ENCODE measurements at places on chromosomes 3 and 15. TPM values are rescaled to one million over a fixed set of nuclear protein-coding genes. Genes with fewer than 3 reads are reported as not detected.

ZPLD1 gene
- 0.18 TPM for total RNA-seq

SENP8 gene
- 4.6 TPM for total RNA-seq

MRPL46 gene
- 34.5 TPM for total RNA-seq

DNA sequence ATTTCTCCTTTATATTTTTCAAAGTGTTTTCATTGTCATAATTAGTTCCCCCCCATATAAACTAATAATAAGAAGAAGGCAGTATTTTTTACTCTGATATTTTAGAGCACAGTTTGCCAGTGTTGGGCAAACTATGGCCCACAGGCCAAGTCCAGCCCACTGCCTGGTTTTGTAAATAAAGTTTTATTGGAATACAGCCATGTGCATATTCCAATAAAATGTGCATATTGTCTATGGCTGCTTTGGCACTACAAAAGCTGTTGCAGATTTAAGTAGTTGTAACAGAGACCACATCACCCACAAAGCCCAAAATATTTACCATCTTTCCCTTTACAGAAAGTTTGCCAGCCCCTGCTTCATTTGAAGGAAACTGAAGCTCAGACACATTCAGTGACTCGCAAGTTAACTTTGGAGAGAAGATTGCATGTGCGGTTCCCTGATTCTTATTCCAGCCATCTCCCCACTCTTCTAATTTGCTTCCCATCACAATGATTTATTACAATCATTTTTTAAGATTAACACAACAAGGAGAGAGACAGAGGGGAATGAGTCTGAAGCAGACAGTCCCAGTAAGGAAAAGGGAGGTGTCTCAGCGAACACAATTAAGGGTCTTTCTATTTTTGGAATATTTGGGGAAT, 48.9 kb downstream of the RFTN1 start:
- no peak for DNase-seq

- peak; percentile 74 for DNase-seq
Measured at GRCh38 chr15:70259028-70259424, 161.3 kb upstream of the TLE3 start.

DNA sequence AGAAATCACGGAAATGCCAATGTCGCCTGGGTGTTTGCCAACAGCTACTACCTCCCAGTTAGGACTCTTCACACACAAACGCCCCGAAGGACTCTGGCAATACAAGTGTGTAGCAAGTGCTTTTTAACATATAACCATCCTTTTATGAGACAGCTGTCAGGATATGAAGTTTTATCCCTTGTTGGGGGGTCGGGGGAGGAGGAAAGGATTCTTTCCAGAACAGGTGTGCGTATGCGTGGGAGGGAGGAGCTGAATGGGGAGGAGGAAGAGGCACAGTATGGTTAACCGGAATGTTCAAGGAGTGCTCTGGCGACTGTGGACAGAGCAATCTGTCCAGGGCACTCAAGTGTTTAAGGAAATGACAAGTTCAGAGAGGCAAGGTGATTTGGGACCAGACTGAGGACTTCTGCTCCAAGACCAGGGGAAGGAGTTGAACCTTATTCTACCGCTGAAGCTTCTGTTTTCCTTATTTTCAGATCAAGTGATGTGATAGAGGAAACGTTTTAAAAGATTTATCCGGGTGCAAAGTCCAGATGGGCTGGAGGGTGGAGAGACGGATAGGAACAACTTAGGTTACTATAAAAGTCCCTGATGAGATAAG, 1.3 kb downstream of the TSPAN3 start:
- DNase-seq: peak; percentile 32

- DNase-seq: peak; percentile 22
Measured at GRCh38 chr3:136262559-136262958, 12.4 kb downstream of the PCCB start.

- peak; percentile 50 for DNase-seq
Measured at GRCh38 chr3:54349231-54349652, 226.9 kb downstream of the CACNA2D3 start.

DNA sequence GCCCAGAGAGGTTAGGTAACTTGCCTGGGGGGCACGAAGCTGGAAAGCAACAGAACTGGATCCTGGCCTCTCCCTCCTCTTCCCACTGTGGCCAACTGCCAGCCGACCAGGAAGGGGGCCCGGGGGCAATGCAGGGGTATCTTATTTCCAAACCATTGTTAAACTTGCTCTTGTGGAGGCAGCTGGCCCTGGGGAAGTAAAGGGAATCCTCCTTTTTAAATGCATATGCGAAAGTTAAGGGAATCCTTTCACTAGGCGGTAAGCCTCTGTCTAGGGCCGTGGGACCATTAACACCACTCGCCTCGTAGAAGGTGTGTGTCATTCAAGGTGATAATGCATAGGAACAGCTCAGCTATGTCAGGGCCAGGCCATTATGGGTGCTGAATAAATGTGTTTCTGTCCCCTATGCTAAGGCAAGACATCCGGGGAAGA, 68.6 kb downstream of the ST6GAL1 start:
- DNase-seq: no peak

DNA sequence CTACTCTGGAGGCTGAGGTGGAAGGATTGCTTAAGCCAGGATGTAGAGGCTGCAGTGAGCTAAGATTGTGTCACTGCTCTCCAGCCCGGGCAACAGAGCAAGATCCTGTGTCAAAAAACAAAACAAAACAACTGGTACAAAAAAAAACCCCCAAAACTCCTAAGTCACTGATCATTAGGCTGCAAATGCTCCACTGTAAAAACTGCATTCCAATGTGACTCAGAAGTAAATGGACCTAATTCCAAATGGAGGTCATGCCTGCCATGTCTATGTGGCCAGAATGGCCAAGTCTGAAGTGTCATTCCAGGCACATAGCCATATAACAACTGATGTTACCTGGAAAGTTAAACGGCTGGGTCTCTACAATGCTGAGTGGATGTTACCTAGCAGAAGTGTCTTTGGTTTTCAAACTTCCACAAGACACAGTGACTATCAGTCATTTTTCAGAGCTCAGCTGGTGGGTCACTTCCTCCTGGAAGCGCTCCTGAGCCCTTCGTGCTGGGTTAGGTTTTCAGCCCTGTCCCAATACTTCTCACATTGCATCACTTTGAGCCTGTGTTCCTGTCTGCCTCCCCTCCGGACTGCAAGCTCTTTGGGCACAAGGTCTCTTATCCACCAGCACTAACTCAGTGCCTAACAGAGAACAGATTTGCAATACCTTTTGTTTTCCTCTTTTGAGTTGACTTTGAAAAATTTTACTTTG, 10.6 kb downstream of the FSTL1 start:
- DNase-seq: peak; percentile 50

DNA sequence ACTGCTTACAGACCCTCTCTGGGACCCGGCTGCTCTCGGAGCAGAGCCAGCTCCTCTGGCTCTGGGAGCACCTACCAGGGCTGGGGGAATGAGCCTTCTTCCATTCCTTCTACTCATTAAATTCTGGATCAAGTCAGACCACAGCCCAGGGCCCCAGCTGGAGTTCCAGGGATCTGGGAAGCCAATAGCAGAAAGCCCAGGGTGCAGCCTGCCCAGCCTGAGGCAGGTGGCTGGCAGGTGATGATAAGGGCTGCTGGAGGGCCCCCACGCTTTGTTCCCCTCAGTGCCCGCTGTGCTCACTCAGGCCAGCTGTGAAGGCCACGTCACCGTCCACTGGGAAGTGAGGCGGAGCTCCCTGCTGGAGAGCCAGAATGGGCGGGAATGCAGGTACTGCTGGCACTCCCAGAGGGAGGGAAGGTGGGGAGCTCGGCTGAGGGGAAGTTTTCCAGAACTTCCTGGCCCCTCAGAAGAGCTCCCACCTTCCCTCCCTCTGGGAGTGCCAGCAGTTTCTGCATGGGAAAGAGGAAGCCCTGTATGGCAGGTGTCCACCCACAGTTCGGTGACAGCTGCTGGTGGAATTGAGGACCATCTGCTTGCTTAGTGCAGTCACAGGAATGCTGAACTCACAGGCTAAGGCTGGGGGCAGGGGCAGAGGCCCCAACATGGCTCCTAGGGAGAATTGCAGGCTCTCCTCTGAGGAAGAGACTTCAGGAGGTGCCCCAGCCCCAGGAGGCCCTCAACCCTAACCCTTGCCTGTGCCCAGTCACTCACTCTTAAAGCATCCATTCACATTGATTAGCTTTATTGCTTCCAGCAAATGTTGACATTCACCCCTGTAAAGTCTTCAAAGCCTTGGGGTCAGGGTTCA, 12.6 kb upstream of the RTP3 start:
- peak; percentile 38 for DNase-seq

GRCh38 chr3:15007681-15008141, 57.4 kb downstream of the MRPS25 start:
- peak; percentile 87 for DNase-seq

DNA sequence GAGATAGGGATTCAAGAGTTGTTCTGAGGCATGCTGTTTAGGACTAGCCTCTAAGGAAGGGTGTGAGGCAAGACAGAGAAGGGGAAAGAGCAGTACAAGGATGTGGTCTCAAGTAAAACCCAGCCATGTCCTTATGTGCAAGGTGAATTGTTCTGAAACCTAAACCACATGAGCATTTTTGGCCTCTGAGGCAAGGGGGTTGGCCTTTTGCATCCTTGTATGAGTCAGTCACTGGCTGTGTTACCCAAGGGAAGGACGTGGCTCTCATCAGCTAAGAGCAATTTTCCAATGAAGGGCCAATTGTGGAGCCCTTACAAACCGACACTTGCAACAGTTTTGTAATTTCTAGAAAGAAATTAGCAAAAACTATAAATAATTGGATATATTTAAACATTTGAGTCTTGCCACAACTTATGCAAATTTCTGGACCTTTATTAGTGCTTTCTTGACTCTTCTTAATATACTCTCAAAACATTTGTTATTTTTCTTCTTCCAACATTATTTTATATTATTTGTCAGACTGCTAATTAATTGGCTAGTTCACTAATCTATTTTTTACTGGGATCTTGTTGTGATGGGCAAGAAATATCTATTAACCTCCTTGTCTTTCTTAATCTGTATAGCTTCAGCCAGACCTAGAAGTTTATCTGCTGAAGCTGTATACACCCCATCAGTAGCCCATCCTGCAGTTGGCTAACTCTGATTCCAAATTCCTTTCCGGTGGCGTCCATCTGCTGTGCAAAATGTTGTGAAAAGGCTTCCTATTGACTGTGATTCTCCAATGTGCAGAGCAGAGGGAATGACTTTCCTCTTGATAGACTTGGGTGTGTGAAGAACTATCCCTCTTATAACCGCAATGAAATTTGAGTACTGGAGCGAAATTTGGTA, 97.7 kb upstream of the P2RY1 start:
- no peak for DNase-seq

DNA sequence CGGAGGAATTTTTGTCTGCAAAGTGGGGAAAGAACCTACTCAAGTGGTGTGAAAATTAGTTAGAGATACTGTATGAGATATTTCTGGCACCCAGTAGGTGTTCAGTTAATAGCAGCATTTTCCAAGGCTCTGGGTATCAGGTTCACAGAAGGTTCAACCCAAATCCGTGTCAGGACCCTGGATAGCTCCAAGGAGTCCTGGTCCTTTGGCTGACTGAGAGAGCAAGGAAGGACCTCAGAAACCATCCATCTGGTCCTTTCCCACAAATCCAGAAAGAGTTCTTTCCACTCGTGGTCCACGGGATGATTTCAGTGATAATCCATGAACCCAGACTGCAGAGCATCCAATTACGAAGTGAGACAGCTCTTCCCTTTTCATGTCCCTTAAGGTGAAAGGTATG, 51.4 kb downstream of the SLC6A11 start:
- peak; percentile 75 for DNase-seq

GRCh38 chr3:161014843-161015749, 90.1 kb downstream of the B3GALNT1 start:
- DNase-seq: no peak

DNA sequence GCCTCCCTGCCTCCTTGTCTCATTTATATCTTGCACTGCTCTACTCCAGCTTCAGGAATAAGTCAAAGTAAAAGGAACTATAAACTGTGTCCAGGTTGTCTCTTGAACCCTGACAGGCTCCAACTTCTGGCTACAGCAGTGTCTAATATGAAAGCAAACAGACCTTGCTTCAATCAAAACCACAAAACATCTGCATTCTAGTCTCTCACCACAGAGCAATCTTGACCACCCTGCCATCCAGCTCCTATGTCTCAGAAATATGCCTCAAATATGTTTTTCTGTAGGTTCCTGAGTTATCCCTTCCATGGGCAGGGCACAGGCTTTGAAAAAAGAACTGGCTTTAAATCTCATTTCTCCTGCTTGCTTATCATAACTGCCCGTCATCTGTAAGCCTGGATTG, 13.0 kb upstream of the RAMAC start:
- no peak for DNase-seq

DNA sequence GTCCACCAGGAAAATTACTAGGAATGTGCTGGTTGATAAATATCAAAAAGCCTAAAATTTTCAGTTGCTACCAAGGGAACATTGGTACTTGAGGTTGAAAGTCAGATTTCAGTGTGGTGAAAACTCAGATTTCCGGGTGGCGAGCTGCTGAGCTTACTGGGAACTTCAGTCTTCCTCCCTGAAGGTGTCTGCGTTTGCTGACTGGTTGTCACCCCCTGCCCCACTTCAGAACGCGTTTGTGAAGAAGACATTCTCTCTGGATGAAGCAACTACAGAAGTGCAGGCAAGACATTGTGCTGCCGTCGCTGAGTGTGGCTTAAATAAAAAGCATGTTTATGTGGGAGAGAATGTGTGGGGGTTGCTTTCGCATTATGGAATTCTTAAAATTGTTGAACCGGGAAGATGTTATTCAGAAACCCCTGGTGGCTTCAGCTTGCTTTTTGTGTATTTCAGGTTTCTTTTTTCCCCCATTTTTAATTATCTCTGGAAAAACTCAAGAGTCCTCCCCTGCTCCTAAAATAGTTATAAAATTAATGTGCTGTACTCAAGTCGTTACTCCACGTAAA, 7.1 kb downstream of the FAM81A start:
- peak; percentile 51 for DNase-seq

DNA sequence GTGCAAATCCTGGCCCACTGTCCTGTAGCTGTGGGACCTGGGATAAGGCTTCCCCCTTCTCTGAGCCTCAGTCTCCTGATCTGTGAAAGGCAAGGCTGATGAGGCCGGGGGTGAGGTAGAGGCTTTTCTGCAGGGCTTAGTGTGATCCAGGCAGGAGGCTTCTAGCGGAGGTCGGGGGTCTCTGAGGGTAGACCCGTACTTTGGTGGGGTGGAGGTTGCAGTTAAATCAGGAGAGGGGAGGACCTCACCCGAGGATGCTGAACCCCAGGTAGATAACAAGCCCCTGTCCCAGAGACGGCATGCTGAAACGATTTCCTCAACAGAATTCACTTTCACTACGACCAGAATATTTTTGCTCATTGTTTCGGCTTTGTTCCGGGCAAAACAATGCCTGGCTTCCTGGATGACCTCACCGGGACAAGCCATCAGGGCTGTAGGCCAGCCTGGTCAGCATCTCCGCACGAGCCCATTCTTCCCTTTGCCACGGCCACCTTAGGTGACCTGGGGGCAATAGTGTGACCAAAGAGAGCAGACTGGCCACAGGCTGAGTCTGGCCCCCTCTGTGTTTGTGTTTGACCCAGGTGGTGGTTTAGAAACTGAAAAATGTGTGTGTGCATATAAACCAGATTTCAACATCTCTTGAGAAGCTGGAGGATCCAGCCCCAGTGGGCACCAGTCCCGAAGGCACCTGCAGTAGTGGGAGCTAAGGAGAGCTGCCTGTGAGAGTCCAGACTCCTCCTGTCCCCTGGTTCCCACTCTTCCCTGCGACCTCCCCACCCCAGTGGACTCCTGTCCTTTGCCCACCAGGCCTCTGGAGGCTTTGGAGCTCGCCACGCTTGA, 33.0 kb downstream of the SLC6A6 start:
- DNase-seq: no peak

- no peak for DNase-seq
Measured at GRCh38 chr3:44058022-44058867, 183.4 kb upstream of the TOPAZ1 start.
